ENCODE measurements at places on chromosomes 1 and 21. TPM values are rescaled to one million over a fixed set of nuclear protein-coding genes. Genes with fewer than 3 reads are reported as not detected.
A peak's percentile ranks its signal among the peaks of the same experiment; 100 is the strongest.

The AADACL4 gene
- not detected for total RNA-seq

The SHISA4 gene
- 1.2 TPM for total RNA-seq

The MIXL1 gene
- total RNA-seq, result not detected

The C1orf167 gene
- 0.84 TPM for total RNA-seq

The SCCPDH gene
- 2.8 TPM for total RNA-seq

The C4BPB gene
- total RNA-seq, result not detected

The NBPF4 gene
- total RNA-seq, result 0.08 TPM

The CAP1 gene
- 240 TPM for total RNA-seq

GRCh38 chr1:160083968-160084770 is 2.8 kb downstream of the KCNJ9 start:
- ATAC-seq, result peak; percentile 94

DNA sequence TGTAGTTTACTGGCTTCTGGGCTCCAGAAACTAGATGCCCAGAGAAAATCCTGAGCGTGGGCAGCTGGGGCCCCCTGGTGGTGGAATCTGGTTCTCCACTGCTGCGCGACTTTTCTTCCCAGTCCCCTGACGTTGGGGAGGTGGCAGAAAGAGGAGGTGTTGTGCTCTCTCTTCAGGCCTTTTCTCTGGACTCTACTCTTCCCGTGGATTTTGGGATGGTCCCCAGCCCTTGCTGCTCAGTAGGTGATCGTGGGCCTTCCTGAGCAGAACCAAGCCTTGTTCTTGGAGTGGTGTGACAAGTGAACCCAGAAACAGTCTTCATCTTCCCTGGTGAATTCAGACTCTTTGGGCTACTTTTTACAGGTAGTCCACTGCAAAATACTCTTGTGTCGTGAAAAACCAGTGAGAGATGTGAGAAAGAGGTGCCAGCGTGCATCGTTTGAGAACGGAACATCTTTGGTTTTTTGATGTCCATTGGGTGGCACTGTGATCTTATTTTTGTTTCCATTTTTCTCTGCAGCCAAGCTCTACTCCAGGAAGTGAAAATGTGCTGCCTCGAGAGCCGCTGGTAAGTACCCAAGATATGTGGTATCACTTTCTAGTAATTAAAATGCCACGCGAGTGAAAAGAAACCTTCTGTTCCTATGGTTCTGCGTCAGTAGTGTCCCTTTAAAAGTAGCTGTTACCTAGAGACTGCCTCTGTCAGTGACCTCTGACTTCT is 20.2 kb downstream of the PEX14 start:
- peak; percentile 61 for ATAC-seq

DNA sequence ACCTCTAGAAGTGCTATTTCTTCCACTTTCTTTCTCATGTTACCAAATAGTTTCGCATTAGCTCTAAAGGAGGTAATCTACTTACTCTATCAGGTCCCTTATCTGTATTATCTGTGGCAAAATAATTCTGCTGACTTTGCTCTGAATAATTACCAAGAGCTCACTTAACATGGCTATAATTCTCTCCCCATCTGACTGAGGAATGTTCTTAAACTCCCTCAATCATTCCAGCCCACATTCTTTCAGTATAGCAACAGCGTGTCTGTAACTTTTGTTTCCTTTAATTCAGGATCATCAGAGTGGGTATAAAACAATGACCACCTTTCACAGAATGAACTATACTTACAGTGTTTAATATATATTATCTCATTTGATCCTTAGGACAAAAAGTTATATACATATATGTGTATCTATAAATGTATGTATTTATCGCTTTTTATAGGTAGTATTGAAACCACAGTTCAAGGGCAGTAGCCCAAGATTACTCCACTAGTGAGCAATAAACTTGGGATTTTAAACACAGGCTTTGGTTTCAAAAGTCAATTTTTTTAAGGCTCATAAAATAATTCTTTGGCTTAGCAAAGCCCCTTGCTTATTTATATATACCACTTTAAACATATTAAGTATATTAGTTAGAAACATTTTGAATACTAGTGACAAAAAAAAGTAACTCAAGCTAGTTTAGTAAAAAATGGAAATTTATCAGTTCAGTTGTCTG is 36.1 kb upstream of the ST6GALNAC3 start:
- no peak for ATAC-seq

DNA sequence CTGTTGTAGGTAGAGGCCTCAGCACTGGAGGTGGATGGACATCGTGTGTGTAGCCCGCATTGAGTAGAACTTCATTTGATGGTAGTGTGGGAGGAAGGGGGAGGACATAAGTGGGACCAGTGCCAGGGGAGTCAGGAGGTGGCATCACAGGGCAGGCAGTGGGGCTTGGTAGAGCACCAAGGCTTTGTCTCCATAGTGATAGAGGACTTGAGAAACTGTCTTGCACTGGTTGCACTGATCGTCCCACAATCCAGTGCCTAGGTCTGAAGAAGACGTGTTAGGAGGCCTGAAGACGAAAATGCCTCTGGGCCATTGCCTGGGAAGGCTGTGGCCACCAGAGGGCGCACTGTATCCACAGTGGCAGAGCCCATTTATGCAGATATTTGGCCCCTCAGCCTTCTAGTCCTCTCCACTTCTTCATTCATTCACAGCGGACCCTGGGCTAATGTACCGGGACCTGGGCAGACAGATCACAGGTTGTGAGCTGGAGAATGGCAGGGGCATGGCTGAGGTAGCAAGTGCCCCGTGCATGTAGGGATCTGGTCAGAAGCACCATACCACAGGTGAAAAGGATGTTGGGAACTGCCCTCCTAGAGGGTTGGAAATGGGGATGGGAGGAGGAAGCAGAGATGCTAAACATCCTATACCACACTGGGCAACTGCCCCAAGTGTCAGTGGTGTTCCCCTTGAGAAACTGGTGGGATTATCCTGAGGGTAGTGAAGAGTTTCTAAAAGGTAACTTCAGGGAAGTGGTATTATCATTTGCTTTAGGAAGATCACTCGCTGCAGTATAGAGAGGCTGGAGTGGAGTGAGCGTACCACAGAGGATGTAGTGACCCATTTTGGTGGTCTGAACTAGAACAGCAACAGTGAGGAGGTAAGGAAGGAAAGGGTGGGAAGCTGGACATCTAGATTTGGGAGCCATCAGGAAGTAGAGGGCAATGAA is 95.3 kb downstream of the PIK3R3 start:
- ATAC-seq, result peak; percentile 75

DNA sequence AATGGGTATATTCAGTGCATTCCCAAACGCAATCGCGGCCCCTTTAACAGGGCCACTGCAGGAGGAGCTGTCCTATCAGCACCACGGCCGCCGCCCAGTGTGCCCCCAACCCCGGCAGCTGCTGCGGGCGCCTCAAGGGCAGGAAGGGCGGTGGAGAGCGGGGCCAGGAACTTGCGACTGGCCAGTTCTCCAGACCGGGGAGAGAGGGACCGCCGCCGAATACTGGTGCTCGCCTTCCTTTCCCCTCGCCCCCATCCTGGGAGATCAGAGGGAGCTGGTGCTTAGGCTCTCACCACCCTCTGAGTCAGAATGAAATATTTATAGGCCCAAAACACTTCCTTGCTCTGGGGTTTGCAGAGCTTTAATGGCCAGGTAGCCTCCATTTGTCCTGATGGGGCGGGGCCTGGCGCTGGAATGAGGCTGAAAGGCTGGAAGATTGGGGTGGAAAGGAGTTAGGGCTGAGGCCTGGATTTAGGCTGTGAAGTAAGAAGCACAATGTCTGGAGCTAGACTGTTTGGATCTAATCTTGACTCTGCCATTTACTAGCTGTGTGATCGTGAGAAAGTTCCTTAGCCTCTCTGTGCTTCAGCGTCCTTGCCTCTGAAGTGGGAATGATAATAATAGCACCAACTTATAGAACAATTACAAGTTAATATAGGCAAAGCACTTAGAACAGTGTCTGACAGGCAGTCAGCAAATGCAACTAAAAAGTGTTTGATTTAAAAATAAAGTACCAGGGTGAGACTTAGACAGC is 75.5 kb downstream of the NAV1 start:
- ATAC-seq, result no peak

GRCh38 chr21:46498335-46499050 is 39.8 kb downstream of the DIP2A start:
- peak; percentile 28 for ATAC-seq

DNA sequence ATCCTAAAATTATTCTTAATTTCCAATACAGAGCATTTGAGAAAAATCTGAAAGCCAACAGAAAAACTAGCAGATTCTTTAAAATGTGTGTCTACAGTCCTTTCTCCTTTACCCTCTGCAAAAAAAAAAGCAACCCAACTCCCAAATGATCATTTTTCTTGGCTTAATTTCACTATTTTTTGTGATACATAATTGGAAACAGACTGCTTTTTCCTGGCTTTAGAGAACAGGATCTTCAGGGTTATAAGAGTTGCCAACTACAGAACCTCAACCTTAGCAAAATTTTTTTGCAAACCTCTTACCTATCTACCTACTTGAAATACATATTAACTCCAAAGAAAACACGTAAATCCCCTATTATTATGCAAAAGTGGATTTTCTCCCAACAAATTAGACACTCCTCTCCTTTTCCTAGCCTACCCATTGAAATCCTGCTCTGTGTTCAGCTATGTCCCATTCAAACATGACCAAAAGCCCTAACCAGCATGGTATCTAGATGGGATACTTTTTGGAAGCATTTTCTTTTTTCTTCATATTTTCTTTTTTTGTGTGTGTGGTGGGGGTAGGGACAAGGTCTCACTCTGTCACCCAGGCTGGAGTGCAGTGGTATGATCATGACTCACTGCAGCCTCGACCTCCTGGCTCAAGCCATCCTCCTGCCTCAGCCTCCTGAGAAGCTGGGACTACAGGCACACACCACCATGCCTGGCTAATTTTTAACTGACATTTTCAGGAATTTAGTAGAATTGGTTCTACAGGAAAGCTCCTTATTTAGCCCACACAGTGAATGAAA is 9.0 kb downstream of the TGFBR3 start:
- no peak for ATAC-seq

GRCh38 chr21:41691205-41692184 is 75.4 kb downstream of the RIPK4 start:
- ATAC-seq, result no peak

DNA sequence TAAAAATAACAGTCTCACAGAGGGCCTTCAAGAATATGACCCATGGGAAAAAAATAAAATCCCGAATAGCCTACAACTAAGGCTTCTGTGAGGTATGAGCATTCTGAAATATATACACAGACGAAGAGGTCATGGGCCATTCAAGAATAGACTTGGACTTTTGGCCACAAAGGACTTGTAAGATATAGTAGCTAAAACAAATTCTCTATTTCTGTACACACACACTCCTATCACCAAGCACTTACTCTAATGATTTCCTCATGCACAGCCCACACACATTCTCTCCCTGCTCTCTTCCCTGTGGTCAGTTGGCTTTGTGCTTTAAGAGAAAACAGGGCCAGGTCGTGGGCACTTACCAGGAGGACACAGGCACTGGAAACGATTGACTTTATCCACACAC is 69.7 kb upstream of the ADAM30 start:
- no peak for ATAC-seq

DNA sequence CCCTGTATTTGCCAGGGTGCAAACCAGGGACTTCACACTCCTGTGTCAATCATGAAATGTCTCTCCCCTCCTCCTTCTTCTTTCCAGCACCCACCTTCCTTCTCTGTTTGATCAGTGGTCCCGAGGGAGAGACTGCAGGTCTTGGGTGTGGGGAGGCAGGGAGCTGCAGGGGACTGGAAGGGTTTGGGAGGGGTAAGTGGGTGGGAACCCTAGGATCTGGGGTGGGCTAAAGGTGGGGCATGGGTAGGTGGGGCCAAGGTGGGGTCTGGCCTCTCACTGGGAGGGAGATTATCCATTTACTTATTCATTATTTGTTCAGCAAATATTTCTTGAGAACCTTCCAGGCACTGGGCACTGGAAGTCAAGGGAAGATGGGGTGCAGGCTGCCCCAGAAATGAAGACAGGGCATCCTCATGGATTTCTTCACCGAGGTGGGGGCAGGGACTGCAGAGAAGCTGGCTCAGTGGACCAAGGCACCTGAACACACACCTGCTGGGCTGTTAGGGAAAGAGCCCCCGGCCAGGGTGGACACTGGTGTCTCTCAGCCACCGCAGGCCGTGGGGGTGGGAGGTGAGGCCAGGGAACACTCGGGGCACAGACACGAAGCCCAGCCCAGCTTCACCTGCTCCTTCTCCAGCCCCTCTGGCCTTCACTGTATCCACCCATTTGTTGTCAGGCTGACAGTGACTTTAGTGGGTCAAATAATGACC is 193.9 kb upstream of the C1orf174 start:
- no peak for ATAC-seq

DNA sequence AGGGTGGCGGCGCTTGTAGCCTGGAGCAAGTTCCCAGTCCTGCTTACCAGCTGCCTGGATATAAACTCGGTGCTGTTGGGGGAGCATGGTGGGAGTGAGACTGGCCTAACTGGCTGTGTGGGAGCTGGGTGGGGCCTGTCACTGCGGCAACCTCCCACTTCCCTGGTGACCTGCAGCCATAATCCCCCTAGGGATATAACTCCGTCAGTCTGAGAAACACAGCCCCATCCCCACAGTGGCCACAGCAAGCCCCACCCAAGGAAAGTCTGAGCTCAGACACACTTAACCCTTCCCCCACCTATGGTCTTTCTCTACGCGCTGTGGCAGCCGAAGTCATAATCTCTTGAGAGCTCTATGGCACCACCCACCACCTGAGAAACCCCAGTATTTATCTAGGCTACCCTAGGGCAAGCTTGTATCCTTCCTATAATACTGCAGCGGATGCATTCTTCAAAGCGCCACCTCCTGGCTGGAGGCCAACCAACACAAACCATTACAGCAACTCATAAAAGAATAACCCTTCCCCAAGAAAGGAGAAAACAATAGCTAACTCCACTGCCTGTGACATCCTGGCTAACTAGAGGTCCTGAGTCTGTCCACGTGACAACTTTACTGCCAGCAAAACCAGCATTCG is 57.4 kb downstream of the ZNF648 start:
- ATAC-seq, result peak; percentile 29

- peak; percentile 82 for ATAC-seq
Observed at GRCh38 chr1:202291961-202292712, 49.6 kb downstream of the UBE2T start.

DNA sequence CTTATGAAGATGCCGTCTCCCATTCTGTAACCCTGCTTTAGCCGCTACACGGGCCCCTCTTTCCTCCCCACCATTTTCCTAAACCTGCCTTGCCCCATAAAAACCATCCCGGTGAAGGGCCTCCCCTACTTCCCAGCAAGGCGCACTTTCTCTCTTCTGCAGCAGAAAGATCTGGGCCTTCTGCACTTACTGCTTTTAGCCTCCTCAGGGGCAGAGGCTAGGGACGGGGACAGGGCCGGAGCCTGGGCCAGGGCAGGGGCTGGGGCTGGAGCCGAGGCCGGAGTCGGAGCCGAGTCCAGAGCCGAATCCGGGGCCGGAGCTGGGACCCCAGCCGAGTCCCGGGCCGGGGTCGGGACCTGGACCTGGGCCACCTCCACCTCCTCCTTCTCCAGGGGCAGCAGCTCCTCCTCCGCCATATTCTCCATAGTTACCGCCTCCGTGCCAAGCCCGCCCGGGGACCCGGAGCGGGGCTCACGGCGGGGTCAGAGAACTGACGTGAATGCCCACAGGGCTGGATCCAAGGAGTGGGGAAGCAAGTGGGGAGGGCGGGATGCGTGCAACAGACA is 382 bp downstream of the TRMT1L start:
- ATAC-seq, result peak; percentile 32

GRCh38 chr1:192959657-192960186 is 99.4 kb downstream of the UCHL5 start:
- no peak for ATAC-seq

- ATAC-seq, result no peak
Observed at GRCh38 chr1:201745023-201745422, 83.9 kb upstream of the IPO9 start.
